ENCODE measurements at places on chromosomes 6 and 20.

DNA sequence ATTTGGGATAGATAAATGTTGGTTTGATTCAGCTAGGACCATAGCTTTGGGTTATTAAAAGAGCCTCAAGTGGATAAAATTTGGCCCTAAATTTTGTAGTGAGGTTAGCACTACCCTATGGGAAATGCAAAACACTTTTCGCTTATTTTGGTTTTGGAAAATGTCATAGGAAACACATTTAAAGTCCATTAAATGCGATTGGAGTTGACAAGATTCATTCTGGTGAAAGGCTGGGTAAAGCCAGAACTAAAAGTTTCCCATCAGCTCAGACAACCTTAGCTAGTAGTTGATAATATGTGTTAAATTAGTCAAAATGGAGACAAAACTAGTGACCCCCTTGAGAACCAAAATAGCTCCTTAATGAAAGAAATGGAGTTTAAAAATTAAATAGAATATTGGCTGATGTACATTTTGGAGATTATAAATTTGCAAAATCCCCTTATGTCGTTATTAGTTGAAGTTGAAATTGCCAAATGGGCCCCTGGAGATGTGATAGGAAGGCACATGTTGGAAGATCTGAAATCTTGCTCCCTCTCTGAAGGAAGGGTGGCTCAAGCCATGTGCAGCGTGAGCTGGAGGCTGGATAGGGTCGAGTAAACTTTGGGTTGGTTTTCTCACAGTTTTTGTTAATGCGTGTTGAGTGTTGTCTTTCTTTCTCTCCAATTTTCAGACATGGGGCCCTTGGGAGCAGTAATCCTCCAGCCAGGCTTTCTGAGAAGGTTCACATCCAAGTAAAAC is 72.8 kb downstream of the CD83 start:
- DNase-seq, result no peak

DNA sequence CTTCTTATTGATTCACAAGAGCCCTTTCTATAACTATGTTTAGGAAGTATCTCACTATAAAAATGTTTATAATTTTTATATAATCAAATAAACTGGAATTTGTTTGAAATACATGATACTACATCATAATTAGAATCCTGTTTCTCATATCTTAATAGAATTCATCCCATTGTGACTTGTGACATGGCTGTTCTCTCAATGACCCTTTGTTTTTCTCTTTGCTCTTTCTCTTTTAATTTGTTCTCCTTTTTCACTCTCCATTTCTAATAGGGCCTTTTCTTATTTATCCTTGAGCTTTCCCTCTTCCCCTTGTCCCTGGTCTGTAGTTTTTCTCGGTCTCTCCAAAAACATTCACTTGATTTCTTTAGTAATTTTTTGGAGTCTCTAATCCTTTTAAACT is 111.3 kb downstream of the ADGRB3 start:
- DNase-seq, result no peak

GRCh38 chr6:144285548-144285797 is 338 bp downstream of the UTRN start:
- DNase-seq, result no peak

GRCh38 chr6:144008120-144008811 is at the start of gene PLAGL1:
Gene PLAGL1, minus strand, starts transcription at chr6:144008259. Its CDS starts 60,123 bp downstream, at chr6:143948136.
- DNase-seq, result peak; percentile 30

DNA sequence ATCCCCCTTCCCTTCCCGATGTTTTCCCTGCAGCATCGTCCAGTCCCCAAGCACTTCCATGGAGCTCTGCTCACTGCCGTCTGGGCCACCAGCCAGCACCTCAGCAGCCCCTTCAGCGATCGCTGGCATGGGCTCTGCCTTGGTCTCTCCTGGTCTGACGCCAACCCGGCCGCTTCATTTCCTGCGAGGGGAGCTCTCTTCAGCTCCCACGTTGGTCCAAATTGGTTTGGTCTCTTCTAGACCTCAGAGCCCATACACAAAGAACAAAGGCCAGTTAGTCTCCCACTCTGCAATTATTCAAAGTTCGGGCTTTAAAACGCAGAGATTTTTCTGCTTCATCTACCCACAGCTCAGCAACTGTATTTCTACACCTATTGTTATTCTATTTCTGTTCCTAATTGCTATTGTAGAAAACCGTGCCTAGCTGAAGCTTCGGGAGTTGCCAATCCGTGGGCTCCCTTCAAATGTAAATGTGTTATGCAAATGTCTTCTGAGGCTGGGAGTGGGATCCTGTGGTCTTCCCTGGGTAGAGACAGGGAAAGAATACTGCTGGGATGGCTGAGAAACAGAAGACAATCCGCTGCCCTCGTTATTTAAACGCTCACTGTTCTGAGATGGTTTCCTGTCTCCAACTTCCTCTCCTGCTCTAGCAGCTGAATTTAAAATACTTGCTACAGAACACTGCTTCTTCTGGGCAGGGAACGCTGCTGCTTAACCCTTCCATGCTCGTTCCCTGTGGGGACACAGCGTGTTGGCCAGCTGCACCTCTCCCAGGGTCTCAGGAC is 154.2 kb upstream of the QKI start:
- no peak for DNase-seq

DNA sequence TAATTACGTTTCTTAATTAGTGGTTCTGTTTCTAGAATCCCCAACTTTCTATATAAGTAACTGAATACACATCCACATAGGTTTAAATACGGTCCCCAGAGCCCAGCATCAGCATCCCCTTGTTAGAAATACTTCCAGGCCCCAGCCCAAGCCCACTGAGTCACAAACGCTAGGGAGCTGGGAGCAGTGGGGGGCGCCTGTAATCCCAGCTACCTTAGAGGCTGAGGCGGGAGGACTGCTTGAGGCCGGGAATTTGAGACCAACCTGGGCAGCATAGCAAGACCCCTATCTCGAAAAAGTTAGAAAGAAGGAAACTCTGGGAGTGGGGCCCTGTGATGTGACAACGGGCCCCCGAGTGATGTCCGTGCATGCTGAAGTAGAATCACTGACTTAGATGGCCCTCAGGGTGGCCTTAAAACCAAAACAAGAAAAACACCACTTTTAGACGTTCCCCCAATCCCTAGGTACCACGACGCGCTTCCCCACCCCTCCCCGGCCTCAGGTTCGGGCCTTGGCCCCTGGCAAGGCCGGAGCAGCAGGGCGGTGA is 1.3 kb upstream of the PPP1R3G start:
- no peak for DNase-seq

DNA sequence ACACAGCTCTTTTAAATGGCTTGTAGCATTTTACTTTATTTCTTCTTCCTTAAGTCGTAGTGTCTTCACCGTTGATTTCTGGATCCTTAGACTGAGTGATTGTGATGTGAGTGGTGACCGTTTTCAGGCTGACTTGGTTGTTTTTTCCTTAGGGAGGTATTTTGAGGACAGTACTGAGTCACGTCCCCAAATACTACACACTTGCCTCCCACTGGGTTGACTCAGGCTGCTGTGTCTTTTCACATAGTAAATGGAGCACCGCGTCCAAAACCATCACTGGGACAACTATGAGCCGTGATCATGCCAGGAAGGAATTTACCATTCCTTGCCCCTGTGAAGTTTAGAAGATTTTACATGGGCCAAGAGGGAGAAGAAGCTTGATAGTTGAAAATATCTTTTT is 174.1 kb downstream of the FARS2 start:
- no peak for DNase-seq

DNA sequence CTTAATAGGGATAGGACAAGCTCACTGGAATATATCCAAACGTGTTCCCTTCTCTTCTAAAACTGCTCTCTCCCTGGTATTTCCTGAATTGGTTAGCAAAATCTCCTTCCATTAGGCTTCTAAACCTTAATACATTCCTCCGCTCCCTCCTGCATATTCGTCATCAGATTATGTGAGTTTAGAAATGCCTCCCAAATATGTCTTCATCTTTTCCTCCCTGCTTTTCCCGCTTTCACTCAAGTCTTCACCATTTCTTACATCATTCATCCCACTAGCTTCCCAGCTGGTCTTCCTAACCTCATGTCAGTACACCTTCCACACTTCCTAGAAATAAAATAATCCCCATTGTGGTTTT is 26.9 kb downstream of the SLC22A16 start:
- no peak for DNase-seq

DNA sequence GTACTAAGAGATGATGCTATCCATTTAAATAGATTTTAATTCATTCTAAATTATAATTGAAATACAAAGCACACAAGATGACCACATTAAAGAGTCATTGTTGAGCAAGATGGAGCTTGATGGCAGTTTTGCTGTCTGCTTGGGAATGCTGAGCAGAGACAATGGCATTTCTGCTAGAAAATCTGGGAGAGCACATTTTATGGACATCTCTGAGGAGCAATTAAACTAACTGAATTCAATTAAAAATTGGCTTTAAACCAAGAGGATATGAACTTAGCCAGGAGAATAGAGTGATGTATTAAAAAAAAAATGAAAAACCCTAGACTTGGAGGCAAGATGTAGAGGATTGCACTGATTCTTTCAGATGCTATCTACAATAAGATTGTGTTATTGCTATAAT is 19.1 kb upstream of the ADGRB3 start:
- no peak for DNase-seq

GRCh38 chr20:58570204-58570859 is 55.1 kb upstream of the APCDD1L start:
- DNase-seq, result no peak

- no peak for DNase-seq
Measured at GRCh38 chr6:141541581-141542324, 591.0 kb upstream of the GJE1 start.

DNA sequence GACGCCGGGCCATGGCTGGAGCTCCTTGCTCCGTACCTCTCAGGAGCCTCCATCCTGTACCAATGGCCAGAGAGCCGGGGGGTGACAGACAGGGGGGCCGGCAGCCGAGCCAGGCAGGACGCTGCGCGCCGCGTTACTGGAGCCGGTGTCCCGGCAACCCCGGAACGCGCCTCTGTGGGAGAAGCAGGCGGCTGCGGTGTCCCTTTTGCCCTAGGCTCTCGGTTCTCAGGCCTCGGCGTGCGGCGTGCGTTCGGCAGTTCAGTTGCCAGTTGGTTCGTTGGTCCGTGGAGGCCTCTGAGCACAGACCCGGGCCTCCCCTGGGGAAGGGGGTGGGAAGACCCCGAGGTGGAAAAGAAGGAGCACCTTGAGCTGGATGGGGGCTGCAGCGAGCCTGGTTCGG is at the start of gene SPATS1:
TSS of gene SPATS1 (plus strand) at position 162 of the 400 bp plus-strand sequence. CDS start 446 bp downstream, outside the sequence.
- no peak for DNase-seq

DNA sequence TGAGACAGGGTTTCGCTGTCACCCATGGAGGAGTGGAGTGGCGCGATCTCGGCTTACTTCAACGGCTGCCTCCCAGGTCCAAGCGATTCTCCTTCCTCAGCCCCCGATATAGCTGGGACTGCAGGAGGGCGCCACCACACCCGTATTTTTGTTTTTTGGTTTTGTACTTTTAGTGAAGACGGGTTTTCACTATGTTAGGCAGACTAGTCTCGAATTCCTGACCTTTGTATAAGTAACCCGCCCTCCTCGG is 115.4 kb upstream of the BTN3A2 start:
- DNase-seq, result no peak

DNA sequence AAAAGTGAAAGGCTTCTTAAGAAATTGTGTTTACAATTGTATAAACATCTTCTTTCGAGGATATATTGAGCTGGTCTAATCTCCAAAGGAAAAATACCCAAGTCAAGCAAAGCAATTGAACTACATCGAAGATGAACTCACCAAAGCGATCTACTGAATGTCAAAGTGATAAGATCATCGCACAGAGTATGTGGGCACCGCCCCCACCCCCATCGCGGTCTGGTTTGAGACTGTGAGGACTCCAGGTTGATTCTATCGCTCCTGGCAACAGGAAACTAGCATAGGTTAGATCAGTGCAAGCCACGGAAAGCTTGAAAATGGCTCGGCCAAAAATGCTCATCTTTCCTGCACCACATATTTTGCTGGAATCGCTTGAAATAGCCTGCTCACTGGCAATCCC is 133.2 kb upstream of the RPS6KA2 start:
- peak; percentile 68 for DNase-seq

- no peak for DNase-seq
Measured at GRCh38 chr20:16712511-16712947, 17.3 kb upstream of the SNRPB2 start.

DNA sequence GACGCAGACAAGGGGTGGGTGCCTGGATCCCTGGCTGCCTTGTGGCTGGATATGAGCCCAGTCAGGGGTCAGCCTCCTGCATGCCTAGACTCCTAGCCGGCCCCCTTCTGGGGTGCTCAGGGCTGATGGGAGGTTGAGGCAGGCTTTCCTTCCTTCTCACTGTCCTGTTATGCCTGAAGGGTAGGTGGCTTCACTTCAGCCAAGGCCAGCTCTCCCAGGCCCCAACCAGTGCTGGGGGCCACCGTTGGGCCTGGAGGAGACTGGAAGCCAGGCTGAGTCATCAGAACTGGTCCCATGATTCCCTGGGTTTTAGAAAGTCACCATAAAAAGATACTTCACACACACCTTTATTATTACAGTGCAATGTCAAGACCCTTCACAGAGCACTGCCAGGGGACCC is 2.9 kb upstream of the POU5F1 start:
- no peak for DNase-seq

- no peak for DNase-seq
Measured at GRCh38 chr20:45338121-45339030, 9.8 kb downstream of the SDC4 start.

DNA sequence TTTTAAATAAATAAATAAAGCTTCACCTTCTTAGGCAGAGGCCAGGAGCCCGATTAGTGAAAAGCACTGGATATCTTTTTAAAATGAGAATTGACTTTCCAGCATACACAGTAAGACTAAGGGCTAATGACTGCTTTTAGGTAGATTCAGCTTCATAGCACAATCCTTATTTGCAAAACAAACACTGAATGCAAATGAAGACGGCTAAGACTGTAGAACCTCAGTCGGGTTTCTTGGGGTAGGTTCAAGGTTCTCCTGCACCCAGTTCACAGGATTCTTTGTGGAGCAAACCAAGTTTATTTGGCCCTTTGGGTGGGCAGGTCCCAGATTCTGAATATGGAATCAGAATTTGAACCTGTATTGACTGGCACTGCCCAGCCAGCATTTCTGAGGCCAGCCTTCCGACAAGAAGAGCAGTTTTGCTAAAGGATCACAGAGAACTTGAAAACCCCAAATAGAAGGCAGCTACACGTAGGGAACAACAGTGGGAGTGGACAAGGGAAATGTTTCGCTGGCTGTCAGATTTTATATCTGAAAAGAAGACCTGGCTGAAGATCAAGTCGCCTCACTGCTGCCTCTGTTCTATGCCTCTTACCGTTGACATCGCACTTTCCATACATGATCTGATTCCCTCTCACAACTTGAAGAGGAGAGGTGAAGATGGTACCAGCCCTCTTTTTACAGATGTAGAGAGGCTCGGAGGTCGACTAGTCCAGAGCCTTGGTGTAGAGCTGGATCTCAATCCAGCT is 8.2 kb downstream of the TRERF1 start:
- no peak for DNase-seq

- no peak for DNase-seq
Measured at GRCh38 chr6:81455641-81456040, 296.8 kb downstream of the TENT5A start.

DNA sequence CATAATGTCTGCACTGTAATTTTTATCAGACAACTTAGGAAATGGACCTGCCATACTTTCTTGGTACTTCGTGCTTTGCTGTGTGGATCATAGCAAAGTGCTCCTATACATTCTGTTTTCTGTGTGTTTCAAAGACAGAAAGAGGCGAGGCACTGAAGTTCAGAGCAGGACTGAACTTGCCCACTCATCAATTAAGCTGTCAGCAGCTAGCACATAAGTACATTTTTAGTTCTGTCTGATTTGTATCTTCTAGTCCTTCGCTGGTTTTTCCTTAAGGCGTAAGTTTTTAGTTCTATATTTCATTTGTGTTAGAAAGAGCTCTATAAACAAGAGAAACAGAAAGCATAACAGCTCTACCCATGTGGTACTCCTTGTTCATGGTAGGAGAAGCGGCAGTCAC is 42.1 kb downstream of the MAP3K4 start:
- no peak for DNase-seq

- DNase-seq, result no peak
Measured at GRCh38 chr6:88072462-88072861, 24.8 kb downstream of the SPACA1 start.

- DNase-seq, result no peak
Measured at GRCh38 chr6:18308070-18308735, 43.9 kb upstream of the DEK start.
